ENCODE measurements at places on chromosomes 16 and 17.

DNA sequence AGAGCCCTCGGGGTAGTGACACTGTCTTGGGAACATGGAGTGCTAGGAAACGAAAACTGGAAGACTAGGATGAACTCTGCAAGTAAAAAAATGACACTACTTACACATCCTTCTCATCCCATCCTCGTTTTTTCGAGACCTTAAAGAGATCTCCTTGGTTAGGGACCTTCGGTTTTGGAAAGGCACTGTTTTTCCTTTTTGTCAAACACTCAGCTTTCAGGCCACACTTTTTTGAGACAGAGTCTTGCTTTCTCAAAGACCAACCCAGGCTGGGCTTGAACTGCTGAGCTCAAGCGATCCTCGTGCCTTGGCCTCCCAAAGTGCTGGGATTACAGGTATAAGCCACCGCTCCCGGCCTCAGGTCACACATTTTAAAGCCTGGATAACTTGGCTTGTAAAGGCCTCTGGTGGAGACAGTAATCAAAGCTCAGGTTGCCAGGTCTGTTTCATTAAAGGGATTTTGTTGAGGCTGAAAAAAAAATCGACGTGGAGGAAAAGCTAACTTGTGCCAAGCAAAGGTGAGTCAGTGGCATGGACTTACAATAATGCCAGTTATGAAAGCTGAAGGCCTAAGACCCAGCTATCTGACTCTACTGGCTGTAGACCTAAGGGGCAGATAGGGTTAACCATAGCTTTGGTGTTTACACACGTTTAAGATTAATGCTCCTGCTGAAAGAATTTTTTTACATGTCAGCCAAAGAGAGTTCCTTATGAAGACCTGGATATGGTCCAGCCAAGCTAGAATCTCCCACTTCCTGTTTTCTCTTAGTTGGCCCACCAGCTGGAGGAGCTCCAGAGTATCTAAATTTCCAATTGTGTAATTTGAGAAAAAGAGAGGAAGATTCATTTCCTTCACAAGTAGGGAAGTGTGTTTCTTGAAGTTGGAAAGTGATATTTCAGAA lies 823 bp downstream of the NBR1 start:
- DNase-seq = no peak

DNA sequence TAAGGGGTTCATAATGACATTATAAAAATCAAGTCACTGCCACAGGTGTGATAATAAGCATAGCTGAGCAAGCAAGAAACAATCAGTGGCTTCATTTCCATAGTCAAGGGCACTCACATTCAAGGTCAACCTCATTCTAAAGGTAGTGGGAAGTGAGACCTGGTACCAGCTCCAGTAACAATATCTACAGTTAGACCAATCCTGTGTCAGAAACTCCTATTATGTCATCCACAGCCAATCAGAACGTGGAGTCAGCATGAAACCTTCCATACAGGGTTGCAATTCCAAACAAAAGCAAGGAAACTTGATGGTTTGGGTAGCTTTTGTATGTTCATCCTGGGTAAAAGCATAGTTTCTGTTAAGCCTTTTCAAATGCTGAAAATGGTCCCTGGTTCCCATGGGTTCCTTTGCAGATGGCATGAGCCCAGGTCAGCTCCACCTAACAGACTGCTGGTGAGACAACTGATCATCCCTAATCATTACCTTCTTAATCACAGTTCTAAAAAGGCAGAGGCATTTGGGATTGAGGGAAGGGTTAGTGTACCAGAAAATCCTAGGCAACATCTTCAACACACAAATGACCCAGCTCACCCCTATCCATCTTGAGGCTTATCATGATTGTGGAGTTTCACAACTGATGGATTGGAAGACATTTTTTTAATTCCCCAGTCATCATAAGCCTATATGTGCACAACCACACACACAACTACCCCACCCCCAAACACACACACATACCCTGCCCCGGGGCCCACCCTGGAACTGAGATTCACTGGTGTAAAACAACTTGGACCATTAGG lies 30.4 kb downstream of the TEX2 start:
- DNase-seq = no peak

DNA sequence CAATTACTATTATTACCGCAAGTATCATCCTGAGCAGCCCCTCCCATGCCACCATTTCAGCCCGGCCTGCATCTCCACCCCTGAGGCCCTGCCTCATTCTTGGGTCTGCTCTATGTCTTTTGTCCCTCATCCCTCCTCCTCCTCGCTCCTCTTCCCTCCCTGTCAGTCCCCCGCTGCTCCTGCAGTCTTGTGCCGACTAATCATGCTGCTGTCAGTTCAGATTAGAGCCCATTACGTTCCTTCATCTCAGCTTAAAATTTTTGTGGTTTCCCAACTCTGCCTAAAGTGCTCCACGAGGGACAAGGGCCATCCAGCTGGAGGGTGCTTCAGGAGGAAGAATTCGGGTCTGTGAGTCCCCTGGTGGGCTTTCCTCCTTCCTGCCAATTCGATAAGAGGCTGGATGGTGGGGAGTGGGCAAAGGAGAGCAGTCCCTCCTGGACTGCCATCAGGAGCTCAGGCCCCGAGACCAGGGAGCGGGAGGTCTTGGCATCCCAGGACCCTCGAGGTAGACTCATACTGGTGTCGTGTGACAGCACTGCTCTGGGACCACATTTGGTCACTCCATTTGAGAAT lies 32.9 kb upstream of the GOSR2 start:
- DNase-seq = no peak

GRCh38 chr17:70423562-70423961 lies 254.2 kb downstream of the KCNJ2 start:
- no peak for DNase-seq

DNA sequence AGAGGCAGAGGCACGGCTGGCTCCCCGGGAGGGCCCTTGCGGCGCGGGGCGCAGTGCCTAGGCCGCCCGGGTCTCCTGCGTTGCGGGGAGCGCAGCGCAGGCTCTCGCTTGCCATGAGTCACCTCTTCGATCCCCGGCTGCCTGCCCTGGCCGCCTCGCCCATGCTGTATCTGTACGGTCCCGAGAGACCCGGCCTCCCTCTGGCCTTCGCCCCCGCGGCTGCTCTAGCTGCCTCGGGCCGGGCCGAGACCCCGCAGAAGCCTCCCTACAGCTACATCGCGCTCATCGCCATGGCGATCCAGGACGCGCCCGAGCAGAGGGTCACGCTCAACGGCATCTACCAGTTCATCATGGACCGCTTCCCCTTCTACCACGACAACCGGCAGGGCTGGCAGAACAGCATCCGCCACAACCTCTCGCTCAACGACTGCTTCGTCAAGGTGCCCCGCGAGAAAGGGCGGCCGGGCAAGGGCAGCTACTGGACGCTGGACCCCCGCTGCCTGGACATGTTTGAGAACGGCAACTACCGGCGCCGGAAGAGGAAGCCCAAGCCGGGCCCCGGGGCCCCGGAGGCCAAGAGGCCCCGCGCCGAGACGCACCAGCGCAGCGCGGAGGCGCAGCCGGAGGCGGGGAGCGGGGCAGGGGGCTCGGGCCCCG lies 390 bp downstream of the FOXL1 start:
- DNase-seq = no peak

DNA sequence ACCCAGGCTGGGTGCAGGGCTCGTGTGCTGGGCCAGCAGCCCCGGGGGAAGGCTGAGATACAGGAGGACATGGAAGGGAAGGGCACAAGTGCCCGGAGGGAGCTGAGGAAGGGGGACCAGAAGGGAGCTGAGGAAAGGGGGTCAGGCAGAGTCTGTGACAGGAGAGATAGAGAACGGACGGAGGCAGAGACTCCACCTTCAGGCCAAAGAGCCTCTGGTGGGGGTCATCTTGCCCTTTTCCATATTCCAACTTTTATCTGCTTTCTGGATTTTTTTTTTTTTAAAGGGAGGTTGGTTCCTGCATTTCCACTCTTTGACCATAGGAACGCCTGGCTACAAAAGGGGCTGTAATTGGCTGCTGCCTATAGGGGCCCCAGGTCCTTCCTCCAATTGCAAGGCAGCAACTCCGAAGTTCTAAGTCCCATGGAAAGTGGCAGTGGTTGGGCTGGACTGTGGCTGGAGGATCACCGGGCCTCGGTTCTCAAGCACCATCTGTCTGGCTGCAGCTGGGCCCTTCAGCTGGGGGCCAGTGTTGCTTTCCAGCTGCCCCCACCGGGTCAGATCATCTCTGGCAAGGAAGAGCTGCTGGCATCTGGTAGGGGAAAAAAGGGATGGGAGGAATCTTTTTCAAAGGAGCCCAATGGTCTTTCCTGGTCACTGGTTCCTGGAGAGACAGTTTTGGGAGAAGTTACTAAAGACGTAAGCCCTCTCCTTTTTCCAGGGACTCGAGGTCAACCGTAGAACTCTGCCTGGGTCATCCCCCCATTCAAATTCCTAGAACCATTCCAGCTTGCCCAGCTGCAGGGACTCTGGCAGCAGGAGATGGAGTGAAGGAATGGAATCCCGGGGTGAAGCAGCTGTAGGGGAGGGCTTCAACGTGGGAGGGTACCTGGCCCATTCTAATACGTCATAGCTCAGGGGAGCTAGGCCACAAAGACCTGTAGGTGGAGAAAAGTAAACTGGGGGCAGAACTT lies 13.1 kb upstream of the MRPS23 start:
- no peak for DNase-seq

DNA sequence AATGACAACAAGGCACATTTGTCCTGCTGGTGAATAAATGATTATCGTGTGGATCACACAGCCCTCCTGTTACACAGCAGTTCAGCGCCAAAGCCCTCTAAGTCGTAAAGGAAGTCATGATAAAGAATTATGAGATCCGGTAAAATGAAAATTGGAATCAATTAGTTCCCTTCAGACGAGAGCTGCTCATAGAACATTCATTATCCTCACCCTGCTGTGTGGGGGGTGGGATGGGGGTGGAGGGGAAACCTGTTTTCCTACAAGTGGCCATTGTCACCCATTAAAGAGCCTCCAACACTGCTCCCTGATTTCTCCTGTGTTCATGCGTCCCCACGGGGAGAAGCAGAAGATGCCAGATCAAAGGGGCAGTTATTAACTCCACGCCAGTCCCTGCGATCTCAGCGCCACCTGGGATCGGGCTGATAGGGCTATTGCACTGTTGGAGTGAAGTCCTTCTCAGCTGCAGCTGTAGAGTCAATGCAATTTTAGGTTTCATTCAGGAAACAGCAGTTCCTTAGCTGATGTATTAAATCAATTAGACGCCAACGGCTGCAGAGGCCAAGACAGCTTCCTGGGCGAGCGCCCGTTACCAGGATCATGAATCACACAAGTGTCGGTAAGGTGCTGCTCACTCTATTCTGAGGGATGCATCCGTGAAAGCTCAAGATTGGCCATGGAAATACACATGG lies 19.2 kb upstream of the CACNG4 start:
- DNase-seq = no peak

DNA sequence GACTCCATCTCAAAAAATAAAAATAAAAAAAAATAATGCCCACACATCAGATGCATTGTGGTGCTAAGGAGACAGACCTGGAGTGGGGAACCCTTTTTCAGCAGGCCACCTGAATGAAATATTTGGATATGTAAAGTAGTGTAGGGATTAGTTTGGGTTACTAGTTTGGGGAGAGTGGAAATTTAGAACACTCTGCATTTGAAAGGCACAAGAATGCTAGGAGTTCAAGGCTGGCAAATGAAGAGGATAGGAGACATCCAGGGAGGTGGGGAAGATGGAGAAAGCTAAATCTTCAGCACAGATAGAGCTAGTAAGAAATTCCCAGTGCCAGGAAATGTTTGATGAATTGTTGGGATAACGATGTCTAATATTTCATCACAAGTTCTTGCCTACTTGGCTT lies 298.3 kb upstream of the ERCC4 start:
- no peak for DNase-seq
